Activated CD4-positive, alpha-beta T cell treated with anti-CD3 and anti-CD28 coated beads, Interleukin-2, amount 10 ng/mL, durations not matched to agents 24 days and 14 days (primary cell): ENCODE measurements at places on chromosomes 6 and 20. TPM values are rescaled to one million over a fixed set of nuclear protein-coding genes. Genes with fewer than 3 reads are reported as not detected.

- no peak overlapping the region for H3K27ac ChIP-seq
- peaks cover 14% of the 10 kb centered on the region for H3K4me1 ChIP-seq
- no peaks in the 10 kb centered on the region for H3K27me3 ChIP-seq
- no peaks in the 10 kb centered on the region for H3K36me3 ChIP-seq
Observed at GRCh38 chr6:4817551-4817950, 41.3 kb downstream of the CDYL start.

The HLA-DPB1 gene
- total RNA-seq = 4.7 and 6.2 TPM in 2 replicates

DNA sequence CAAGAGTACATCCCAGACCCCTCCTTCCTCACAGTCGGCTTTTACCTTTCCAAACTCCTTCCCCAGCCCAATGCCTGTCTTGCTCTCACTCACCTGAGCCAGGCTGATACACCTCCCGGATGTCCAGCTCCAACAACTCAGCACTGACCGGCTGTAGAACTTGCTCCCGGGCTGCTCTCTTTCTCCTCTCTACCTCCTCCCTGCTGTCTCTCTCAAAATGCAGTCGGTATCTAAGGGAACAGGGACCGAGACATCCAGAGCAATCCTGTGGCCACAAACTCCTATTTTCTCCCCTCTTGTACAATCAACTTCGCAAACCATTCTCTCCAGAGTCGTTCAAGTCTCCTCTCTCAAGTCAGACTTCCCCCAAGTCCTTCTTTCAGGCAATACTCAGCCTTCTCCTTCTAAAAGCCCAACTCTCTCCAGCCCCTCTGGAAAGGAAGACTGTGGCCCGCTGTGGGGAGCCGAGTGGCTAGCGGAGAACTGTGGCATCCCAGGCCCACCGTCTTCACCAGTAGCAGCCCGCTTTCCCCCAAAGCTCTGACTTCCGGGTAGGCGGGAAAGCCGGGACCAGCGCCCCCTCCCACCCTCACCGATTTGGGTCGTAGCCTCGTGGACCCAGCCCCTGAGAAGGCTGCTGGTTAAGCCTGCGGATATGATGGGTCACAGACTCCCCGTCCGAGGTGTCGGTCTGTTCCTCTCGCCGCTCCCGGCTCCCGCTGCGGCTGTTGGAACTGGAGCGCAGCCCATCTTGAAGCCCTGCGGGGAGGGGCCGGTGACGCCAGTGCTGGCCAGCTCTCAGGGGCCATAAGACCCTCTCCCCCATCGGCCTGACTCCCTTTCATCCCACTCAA, 1.1 kb downstream of the GNL1 start:
- no peaks in the 10 kb centered on the region for H3K27me3 ChIP-seq
- H3K27ac ChIP-seq = peak overlapping the region; percentile 97
- H3K4me1 ChIP-seq = peaks cover 32% of the 10 kb centered on the region

GRCh38 chr20:60031107-60031506, 72.9 kb downstream of the CDH26 start:
- no peak overlapping the region for H3K4me3 ChIP-seq
- H3K27me3 ChIP-seq = no peaks in the 10 kb centered on the region
- H3K4me1 ChIP-seq = no peaks in the 10 kb centered on the region
- no peaks in the 10 kb centered on the region for H3K36me3 ChIP-seq
- no peak for DNase-seq

GRCh38 chr20:49913399-49914047, 1.8 kb downstream of the SPATA2 start:
- H3K27ac ChIP-seq = no peak overlapping the region
- DNase-seq = no peak
- peaks cover 23% of the 10 kb centered on the region for H3K4me1 ChIP-seq
- H3K36me3 ChIP-seq = peaks cover under 1% of the 10 kb centered on the region
- no peaks in the 10 kb centered on the region for H3K27me3 ChIP-seq
- peak overlapping the region; percentile 96 for H3K4me3 ChIP-seq

The ANKRD66 gene
- total RNA-seq = not detected in 2 replicates

The EPB41L1 gene
- total RNA-seq = 0.09 and 0.19 TPM in 2 replicates

DNA sequence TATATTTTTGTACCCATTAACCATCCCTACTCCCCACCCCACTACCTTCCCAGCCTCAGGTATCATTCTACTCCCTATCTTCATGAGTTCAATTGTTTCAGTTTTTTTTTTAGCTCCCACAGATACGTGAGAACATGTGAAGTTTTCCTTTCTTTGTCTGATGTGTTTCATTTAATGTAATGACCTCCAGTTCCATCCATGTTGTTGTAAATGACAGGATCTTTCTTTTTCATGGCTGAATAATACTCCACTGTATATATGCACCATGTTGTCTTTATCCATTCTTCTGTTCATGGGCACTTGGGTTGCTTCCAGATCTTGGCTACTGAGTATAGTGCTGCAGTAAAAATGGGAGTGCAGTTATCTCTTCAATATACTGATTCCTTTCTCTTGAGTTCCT, 63.5 kb downstream of the MYO6 start:
- H3K36me3 ChIP-seq = no peaks in the 10 kb centered on the region
- DNase-seq = no peak
- no peaks in the 10 kb centered on the region for H3K4me1 ChIP-seq
- H3K27ac ChIP-seq = no peak overlapping the region
- no peak overlapping the region for H3K4me3 ChIP-seq
- peaks cover 3% of the 10 kb centered on the region for H3K27me3 ChIP-seq

The CCN2 gene
- not detected in 2 replicates for total RNA-seq

DNA sequence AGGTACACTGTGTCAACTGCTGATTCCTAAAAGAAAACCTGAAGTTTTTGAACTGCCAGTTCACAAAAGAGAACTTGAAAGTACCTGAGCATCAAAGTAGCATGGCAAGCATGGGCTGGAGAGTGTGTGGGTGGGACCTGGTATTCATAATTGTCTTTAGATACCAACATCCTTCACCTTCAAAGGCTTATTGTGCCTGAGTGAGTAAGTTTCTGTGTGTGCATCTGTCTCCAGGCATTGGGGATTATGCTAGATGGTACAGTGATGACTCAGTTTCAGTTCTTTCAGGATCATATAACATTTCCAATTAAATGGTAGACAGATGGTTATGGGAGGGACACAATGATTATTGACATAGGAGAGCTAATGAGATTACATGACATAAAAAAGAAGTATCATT, 238.5 kb downstream of the ZFAND3 start:
- no peaks in the 10 kb centered on the region for H3K27me3 ChIP-seq
- no peak overlapping the region for H3K4me3 ChIP-seq
- DNase-seq = peak; percentile 60
- peaks cover 19% of the 10 kb centered on the region for H3K36me3 ChIP-seq
- peaks cover 13% of the 10 kb centered on the region for H3K4me1 ChIP-seq

GRCh38 chr6:11012295-11012754, 31.8 kb downstream of the ELOVL2 start:
- no peaks in the 10 kb centered on the region for H3K4me1 ChIP-seq
- H3K27me3 ChIP-seq = peaks cover 26% of the 10 kb centered on the region
- DNase-seq = no peak
- no peaks in the 10 kb centered on the region for H3K36me3 ChIP-seq
- H3K27ac ChIP-seq = no peak overlapping the region

DNA sequence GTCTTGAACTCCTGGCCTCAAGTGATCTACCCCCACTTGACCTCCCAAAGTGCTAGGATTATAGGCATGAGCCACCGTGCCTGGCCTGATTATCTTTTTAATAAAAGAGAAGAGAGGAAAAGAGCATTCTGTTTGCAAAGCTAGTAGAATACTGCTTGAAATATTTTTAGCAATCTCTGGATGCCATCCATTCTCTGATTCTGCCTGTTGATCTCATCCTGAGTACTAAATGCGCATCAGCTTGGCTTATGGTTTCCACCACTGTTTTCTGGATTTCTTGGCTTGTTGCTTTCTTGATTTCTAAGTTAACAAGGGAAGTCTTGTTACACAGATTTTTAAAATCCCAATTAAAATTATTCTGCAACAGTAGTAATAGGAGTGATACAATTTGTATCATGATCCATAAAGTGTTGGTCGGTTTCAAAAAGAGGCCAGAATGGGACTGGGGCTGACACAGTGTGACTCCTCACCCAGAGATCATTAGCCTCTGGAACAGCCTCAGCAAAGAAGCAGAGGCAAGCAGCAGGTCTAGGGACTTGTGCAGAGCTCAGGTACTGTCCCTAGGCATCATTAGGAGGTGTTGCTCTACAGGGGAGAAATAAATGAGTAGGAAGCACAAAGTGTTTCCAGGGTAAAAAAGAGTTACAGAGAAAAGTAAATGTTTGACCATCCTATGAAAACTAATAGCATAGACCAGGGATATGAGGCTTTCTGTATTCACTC, 17.8 kb upstream of the SLC16A10 start:
- H3K27ac ChIP-seq = no peak overlapping the region
- H3K4me1 ChIP-seq = no peaks in the 10 kb centered on the region
- no peak overlapping the region for H3K4me3 ChIP-seq
- H3K27me3 ChIP-seq = peaks cover 24% of the 10 kb centered on the region
- no peak for DNase-seq
